ENCODE measurements at places on chromosomes 12 and 14.
A peak's percentile ranks its signal among the peaks of the same experiment; 100 is the strongest.

GRCh38 chr14:71933001-71933587, 865 bp downstream of the RGS6 start:
- peak; percentile 24 for DNase-seq

GRCh38 chr14:105100910-105101309, 35.7 kb upstream of the GPR132 start:
- no peak for DNase-seq

DNA sequence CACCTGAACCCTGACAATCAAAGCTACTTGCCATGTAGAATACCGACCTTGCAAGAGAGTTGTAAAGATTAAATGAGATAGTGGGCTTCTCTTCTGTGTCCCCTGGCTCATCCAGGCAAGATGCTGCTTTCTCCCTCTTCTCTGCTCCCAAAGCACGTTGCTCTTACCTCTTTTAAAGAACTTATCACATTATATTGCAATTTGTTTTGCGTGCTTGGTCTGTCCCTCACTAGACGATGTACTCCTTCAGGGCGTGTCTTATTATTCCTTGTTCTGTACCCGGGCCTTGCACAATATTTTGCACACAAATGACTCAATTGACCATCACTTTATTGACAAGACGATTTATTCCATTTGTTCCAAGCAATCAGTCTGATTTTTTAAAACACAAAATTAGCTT, 3.3 kb downstream of the DCN start:
- DNase-seq, result no peak

GRCh38 chr14:68458840-68459469, 333.9 kb downstream of the ZFP36L1 start:
- DNase-seq, result peak; percentile 96

GRCh38 chr12:30251546-30251945, 444.1 kb downstream of the IPO8 start:
- no peak for DNase-seq

GRCh38 chr14:91946622-91947474, 646 bp downstream of the FBLN5 start:
- DNase-seq, result peak; percentile 44

DNA sequence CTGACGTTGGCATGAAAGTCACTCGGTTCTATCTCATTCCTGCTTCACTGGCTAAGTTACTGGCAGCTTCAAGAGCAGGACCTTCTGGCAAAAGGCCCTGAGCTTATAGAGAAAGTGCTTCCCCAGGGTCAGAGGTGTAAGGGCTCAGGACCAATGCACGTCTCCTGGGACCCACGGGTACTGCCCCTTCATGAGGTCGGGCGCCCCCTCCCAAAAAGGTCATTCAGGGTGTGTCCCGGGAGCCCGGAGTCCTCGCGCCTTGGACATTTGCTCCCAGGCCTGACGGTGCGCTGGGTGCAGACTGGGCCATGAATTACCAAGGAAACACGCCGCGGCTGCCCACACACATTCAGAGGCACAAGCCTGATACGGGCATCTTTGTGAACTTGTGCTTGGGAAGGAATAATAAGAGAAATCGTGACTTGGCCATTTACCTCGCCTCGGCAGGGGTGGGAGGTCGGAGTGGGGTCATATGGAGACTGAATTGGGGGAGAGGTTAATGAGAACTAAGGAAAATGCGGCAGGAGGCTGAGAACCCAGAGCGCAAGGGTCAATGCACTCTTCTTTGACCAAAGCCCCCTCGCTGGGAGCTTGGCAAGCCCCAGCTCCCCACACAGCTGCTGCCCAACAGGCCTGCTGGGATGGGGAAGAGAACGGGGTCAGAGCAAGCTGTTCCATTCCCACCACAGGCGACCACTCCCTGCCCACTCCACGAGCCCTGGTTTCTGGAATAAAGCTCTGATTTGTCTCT, 15.7 kb upstream of the SLC6A12 start:
- DNase-seq, result no peak

GRCh38 chr12:39764944-39765560, 145.4 kb upstream of the ABCD2 start:
- DNase-seq, result peak; percentile 57

Measured in NCI-H69 (cell line).